Diencephalon (tissue), 1 donor: ENCODE measurements at places on chromosomes 13 and 19. TPM values are rescaled to one million over a fixed set of nuclear protein-coding genes. Genes with fewer than 3 reads are reported as not detected.

The ZNF667 gene
- total RNA-seq: 27.7 TPM

The IL11 gene
- total RNA-seq: 0.23 TPM

The TEKTIP1 gene
- not detected for total RNA-seq

The ELL gene
- total RNA-seq: 9.2 TPM

The PSG2 gene
- not detected for total RNA-seq

The SBK2 gene
- not detected for total RNA-seq

The APC2 gene
- 122 TPM for total RNA-seq

The SIGLEC10 gene
- total RNA-seq: 3.0 TPM
